ENCODE measurements at places on chromosomes 11 and 22. TPM values are rescaled to one million over a fixed set of nuclear protein-coding genes. Genes with fewer than 3 reads are reported as not detected.

DNA sequence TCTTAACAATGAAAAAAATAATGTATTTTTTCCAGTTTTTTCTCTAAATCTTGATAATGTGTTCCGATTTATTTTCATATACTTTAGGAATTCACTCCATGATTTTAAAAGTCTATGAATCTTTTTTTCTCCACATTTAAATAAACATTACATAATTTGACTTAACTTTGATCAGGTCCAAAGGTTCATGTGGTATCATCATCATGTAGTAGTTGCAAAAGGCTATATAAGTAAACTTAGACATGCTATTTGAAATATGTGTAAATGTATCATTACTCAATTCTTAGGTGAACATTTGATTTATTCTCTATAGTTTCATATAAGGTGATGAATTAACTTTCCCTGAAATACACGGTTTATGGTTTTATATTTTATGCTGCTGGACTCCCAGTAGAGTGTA is 2197.0 kb upstream of the RAG2 start:
- H3K27ac ChIP-seq = no peak overlapping the region
- no peak overlapping the region for H3K4me3 ChIP-seq
- no peaks in the 10 kb centered on the region for H3K27me3 ChIP-seq
- H3K4me1 ChIP-seq = no peaks in the 10 kb centered on the region
- no peaks in the 10 kb centered on the region for H3K36me3 ChIP-seq
- DNase-seq = no peak

DNA sequence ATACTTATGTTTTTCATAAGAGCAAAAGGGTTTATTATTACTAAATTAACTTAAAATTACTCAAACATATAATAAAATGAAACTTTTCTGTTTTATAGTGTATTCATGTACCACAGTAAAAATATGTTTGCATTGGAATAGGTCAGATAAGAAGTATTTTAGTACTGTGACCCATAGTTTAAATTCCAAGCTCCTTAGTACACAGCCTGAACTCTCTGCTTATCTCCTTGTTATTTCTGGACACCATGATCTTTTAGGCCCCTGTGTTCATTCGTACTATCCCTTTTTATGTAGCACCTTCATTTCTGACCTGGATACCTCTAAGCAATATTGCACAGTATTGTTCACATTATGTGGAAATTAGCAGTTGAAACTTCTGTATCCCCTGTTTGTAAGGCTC is 296.7 kb upstream of the SYN3 start:
- peaks cover 20% of the 10 kb centered on the region for H3K4me1 ChIP-seq
- no peaks in the 10 kb centered on the region for H3K27me3 ChIP-seq
- H3K36me3 ChIP-seq = peaks cover 1% of the 10 kb centered on the region
- no peak for DNase-seq
- no peak overlapping the region for H3K4me3 ChIP-seq

GRCh38 chr22:50034126-50035081 is 21.8 kb upstream of the IL17REL start:
- H3K4me3 ChIP-seq = no peak overlapping the region
- no peaks in the 10 kb centered on the region for H3K36me3 ChIP-seq
- H3K4me1 ChIP-seq = no peaks in the 10 kb centered on the region
- no peak overlapping the region for H3K27ac ChIP-seq

Gene RPS6KB2
- 54.8 TPM for total RNA-seq

DNA sequence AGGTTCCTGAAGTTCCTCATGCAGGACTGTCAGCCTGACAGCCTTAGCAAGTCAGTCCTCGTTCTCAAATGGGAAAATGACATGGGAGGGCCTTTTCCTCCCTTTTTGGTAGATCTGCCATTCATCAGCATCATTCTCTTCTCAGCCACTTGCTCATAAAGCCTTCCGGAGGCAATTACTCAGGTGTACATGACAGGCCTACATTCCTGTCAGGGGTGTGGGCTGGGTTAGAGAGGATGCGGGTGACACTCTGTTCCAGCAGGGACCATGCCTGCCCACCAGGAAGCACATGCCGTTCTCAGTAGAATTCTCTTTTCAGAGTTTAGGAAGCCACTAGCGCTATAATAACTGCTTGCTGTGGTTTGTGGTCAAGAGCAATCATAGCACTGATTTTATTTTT is 24.2 kb upstream of the ANKK1 start:
- no peak for DNase-seq
- H3K36me3 ChIP-seq = peaks cover 3% of the 10 kb centered on the region
- H3K27ac ChIP-seq = no peak overlapping the region

Gene ARHGAP20
- not detected for total RNA-seq

- no peak within 1 kb of the TSS for H3K4me3 ChIP-seq
- no peak within 1 kb of the TSS for H3K27ac ChIP-seq
- no peak for DNase-seq
- H3K4me1 ChIP-seq = peaks cover 12% of the 10 kb centered on the region
- peaks cover 5% of the 10 kb centered on the region for H3K27me3 ChIP-seq
These were observed at the start of gene IGSF22 for GRCh38 chr11:18726040-18726439. Gene IGSF22 (minus strand): TSS chr11:18726188. CDS start chr11:18724236, 1,952 bp downstream.

Gene OR2AT4
- total RNA-seq = not detected

GRCh38 chr11:12195768-12196167 is 85.4 kb downstream of the MICAL2 start:
- no peak overlapping the region for H3K27ac ChIP-seq
- H3K36me3 ChIP-seq = no peaks in the 10 kb centered on the region

Gene IL17REL
- not detected for total RNA-seq

Gene MISFA
- 4.8 TPM for total RNA-seq

DNA sequence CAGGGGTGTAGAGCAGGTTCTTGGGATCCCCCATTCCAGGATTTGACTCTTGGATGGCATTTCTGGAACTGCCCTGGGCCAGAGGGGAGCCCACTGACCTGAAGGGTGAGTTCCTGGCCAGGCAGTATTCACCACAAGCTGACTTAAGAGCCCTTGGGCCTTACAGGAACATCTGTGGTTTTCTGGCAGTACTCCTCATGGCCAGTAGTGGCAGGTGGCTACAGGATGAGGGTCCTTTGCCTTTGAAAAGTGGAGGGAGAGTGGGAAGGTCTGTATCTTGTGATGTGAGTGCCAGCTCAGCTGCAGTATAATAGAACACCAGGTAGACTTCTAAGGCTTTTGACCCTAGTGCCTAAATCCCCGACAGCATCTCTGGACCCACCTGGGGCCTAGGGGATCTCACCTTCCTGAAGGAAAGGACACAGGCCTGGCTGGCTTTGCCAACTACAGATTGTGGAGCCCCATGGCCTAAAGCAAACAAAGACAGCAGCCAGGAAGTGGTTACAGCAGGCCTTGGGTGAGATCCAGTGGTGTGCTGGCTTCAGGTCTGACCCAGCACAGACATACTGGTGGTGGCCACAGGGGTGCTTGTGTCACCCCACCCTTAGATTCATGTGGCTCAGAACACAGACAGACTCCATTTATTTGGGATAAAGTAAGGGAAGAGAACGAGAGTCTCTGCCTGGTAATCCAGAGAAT is 9.0 kb downstream of the OR51S1 start:
- DNase-seq = no peak
- H3K27ac ChIP-seq = no peak overlapping the region
- no peaks in the 10 kb centered on the region for H3K4me1 ChIP-seq
- H3K27me3 ChIP-seq = no peaks in the 10 kb centered on the region
- no peak overlapping the region for H3K4me3 ChIP-seq
- no peaks in the 10 kb centered on the region for H3K36me3 ChIP-seq

DNA sequence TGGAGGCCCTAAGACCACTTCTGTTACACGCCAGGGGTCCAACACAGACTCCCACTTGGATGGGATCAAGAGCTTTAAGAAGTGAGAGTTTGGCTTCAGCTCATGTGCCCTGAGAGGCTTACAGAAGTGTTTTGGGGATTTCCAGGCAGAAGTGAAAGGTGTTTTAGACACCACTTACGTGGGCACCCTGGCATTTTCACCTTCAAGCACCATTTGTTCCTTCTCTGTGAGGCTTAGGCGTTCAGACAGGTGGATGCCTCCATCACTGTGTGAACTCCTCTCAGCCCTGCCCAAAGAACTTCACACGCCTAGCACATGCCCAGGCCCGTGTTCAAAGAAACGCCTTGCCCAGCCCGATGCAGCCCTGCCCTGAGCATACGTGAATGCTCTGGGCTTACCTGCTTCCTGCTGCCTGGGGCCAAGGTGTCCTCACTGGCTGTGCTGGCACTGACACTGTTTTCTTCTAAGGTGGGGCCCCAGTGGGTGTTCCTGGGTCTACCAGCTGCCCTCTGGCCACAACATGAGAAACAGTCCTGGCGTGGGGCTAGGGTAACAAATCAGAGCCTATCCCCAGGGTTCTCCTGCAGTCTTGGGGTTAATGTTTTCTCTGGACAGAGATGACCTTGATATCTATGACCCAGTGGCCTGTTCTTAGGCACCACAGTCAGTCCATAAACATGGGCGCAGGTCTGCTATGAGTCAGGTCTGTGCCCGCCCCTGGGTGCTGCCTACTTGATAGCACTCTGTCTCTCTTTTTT is 34.0 kb downstream of the AMPD3 start:
- H3K36me3 ChIP-seq = no peaks in the 10 kb centered on the region
- peaks cover 21% of the 10 kb centered on the region for H3K4me1 ChIP-seq
- no peaks in the 10 kb centered on the region for H3K27me3 ChIP-seq
- H3K27ac ChIP-seq = no peak overlapping the region
- DNase-seq = no peak

Gene TUB
- 5.6 TPM for total RNA-seq

DNA sequence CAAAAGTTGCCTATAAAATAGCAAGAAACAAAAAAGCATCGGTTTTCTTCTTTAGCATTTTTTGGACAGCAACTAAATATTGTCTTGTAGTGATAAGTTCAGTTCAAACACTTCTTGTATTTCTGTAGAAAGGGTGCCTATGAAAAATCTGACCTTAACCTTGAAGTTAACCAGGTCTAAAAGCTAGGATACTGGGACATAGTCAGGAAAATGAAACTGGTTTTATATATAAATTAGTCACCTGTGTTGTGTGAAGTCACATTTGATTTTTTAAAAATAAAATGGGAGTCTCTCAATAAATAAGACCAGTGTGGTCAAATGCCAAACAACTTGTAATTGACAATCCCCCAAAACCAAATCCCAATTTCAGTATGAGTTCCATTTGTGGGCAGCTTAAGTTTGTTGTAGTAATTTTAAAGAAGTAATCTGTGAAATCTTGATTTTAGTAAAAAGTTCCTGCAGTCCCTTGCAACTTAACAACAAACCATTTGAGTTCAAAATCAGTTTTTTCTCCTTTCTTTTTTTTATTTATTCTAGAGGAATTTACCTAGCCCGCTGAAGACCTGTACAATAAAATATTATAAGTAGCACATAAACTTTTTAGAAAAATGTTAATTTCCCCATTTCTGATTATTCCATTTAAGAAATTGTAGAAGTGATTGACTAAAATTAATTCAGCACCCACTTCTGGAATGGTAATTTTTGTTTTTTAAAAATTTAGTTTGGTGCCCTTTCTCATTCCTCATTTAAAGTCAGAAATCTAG is 84.5 kb upstream of the PPARA start:
- no peak for DNase-seq
- no peaks in the 10 kb centered on the region for H3K36me3 ChIP-seq
- no peak overlapping the region for H3K4me3 ChIP-seq

GRCh38 chr11:88068848-88069554 is 106.2 kb downstream of the RAB38 start:
- H3K27ac ChIP-seq = no peak overlapping the region
- no peaks in the 10 kb centered on the region for H3K27me3 ChIP-seq
- no peaks in the 10 kb centered on the region for H3K4me1 ChIP-seq
- no peaks in the 10 kb centered on the region for H3K36me3 ChIP-seq

- no peaks in the 10 kb centered on the region for H3K36me3 ChIP-seq
- no peak overlapping the region for H3K4me3 ChIP-seq
- no peak overlapping the region for H3K27ac ChIP-seq
- DNase-seq = no peak
- H3K4me1 ChIP-seq = no peaks in the 10 kb centered on the region
- H3K27me3 ChIP-seq = no peaks in the 10 kb centered on the region
These were observed 162.8 kb downstream of the RAB38 start for GRCh38 chr11:88012456-88012855.

Gene DDX25
- total RNA-seq = 0.11 TPM
